NCI-H1048 (cell line): ENCODE measurements at places on chromosomes 11 and 22.

DNA sequence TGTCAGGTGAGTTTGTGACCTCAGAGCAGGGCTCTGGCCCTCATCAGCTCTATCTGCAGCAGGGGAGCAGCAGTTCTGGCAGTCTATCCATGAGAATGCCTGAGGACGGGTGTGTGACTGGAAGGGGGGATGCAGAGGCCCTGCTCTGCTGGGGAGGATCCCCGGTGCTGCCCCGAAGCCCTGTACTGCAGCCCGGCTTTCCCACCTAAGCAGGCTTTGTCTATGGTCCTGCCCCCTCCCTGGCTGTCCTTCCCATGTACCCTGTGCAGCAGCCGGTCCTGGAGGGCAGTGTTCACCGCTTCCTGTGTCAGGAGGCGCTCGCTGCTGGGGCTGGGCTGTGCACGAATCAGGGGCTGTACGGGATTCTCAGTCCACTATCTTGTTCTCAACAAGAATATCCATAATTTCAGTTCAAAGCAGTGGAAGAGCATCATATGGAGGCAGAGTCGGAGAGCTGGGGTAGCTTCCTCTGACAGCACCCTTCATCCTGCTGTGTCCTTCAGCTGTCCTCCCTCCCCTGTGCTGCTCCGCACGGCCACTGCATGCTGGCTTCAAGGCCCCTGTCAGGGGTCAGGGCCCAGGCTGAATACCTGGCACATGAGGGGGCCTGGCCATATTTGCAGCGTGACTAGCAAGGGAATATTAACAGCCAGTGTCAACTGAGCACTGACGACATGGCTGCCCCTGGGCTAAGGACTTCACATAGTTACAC is 125.2 kb downstream of the CTTN start:
- DNase-seq: no peak

- DNase-seq: no peak
Observed at GRCh38 chr22:30302810-30303138, 13.5 kb upstream of the CASTOR1 start.

DNA sequence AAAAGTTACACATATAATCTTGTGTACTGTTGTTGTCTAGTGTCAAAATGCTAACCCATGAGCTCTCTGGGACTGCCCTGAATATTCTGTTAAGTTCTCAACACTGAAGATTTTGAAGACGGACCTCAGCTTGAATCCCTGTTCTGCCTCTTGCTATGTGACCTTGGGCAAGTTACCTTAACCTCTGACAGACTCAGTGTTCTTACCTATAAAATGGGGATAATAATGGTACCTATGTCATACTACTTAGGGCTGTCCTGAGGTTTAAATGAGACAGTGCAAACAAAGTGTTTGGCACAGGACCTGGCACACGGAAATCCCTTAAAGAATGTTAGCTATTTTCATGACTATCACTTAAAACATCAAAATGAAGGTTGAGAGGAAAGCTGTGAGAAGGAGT is 11.3 kb downstream of the TMEM218 start:
- no peak for DNase-seq

GRCh38 chr22:49232319-49233067 is 595.2 kb downstream of the BRD1 start:
- no peak for DNase-seq

DNA sequence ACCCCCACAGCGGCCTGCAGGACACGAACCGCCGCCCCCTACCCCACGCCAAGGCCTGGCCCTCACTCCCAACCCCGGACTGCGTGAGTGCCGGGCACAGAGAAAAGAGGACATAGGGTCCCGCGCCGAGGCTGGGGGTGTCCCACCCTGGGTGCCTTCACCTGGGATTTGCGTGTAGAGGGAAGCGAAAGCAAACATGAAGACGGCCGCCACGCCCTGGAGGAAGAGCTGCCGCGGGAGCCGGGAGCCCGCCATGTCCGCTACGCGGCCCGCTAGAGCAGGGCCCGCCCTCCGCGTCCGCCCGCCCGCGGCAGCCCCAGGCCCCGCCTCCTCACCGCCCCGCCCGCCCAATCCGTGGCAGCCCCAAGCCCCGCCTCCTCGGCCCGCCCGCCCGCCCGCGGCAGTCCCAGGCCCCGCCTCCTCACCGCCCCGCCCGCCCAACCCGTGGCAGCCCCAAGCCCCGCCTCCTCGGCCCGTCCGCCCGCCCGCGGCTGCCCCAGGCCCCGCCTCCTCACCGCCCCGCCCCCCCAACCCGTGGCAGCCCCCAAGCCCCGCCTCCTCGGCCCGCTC is at the start of gene LMF2:
TSS of gene LMF2 (minus strand) at position 282 of the 570 bp plus-strand sequence. CDS start at position 255, 27 bp downstream.
- DNase-seq: no peak

- DNase-seq: no peak
Observed at GRCh38 chr22:49849161-49850020, 4.3 kb upstream of the ZBED4 start.

GRCh38 chr11:9663699-9664275 is at the start of gene SWAP70:
Gene SWAP70, plus strand, starts transcription at chr11:9664077. Its CDS starts 103 bp downstream, at chr11:9664180.
- DNase-seq: no peak

GRCh38 chr11:9651899-9652748 is 11.8 kb upstream of the SWAP70 start:
- no peak for DNase-seq

DNA sequence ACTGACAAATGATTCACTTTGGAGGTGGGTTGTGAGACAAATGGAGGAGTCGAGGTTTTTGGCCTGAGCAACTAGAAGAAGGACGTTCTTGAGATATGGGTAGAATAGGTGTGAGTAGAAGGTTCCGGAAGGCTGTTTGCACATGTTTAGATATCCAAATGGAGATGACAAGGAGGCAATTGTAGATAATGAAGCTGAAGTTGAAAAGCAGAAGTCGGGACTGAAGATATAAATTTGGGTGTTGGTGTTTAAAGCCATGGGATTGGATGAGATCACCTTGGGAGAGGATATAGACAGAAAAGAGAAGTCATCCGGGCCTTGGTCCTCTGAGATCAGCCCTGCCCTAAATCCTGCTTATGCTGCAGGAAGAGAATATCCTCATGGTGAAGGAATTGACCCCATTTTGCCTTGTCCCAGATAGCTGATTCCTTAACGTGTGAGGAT is 75.5 kb upstream of the CD44 start:
- DNase-seq: no peak

- DNase-seq: no peak
Observed at GRCh38 chr11:118364956-118365615, 5.7 kb downstream of the UBE4A start.

- no peak for DNase-seq
Observed at GRCh38 chr11:117444256-117444655, 116.6 kb downstream of the CEP164 start.

DNA sequence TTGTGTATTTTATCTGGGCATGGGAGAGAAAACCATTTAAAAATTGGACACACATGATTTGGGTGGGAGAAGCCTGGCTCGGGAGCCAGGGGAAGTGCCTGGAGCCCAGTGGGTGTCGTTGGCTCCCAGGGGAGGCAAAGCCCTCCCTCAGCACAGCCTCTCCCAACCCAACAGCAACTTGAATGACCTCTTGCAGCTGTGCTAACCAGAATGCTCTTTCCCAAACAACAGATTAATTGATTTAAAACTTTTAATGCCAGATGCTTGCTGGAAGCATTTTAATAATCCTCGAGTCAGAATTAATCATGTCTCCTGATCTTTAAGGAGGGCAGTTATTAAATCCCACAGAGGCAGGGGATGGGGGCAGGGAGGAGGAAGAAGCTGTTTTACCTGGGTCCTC is 401.6 kb downstream of the BUD13 start:
- DNase-seq: no peak

- DNase-seq: no peak
Observed at GRCh38 chr11:60918251-60918938, 4.4 kb downstream of the TMEM109 start.
